GM12878 (cell line): ENCODE measurements at places on chromosomes 12 and 14. TPM values are rescaled to one million over a fixed set of nuclear protein-coding genes. Genes with fewer than 3 reads are reported as not detected.
A peak's percentile ranks its signal among the peaks of the same experiment; 100 is the strongest.

DIO2 gene
- total RNA-seq, result not detected in 2 replicates

DNA sequence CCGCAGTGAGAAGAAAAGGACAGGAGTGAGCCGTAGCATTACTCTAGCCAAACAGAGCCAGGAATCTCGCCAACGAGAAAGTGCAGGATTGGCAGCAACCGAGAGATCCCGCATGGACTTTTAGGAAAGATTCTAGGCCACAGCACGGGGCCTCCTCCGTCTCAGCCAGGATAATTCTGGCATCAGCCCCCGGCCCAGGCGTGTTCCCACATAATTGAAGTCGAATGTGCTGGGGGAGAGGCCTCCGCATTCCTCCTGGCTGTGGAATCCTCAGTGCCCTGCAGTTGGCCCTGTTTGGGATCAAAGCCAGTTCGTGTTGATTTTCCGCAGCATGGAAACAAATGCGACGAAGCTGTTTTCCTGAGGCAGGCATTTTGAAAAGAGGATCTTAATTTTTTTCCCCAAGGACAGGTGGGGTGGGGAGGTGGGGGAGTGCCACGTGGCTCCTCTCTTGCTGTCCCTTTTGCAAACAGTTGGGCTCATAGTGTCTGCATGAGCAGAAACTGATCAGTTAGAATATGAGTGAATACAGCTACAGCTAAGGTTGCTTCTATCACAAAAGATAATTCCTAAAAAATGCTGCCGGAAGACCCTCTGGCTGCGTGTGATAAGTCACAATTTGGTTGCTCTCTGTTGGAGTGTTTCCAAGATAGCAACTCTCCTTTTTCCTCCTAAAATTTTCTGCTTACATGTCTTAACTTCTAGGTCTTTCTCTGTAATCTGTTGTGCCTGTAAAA is 37.3 kb upstream of the ATXN2 start:
- DNase-seq, result no peak

OVCH1 gene
- total RNA-seq, result not detected in 2 replicates

- DNase-seq, result no peak
These were observed 38.8 kb downstream of the CACNA2D4 start for GRCh38 chr12:1879633-1880032.

DNA sequence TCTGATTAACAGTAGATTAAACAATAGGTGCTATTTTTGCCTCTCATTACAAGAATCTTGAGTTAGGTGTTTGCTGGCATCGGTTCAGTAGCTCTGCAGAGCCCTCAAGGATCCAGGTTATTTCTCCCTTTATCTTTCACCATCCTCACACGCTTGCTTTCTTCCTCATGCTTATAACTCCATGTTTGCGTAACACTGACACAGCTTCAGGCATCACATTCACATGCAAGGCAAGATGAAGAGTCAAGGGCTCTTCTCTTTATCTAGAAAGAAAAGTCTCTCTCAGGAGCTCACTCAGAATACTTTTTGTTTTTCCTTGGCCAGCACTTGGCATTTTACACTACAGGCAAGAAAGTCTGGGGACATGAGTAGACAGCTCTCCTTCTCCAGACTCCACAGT is 24.2 kb upstream of the PTHLH start:
- no peak for DNase-seq

GOLGA5 gene
- 16.0 and 16.5 TPM in 2 replicates for total RNA-seq

FIGNL2 gene
- total RNA-seq, result not detected in 2 replicates

DNA sequence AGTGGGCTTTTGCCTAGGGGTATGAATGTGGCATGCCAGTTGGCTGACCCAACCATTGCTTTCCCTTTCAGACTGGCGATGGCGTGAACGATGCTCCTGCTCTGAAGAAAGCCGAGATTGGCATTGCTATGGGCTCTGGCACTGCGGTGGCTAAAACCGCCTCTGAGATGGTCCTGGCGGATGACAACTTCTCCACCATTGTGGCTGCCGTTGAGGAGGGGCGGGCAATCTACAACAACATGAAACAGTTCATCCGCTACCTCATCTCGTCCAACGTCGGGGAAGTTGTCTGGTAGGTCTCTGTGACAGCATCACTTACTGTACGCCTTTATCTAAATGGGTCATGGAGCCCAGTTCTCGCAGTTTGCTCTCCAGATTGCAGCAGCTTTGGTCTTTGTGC is 61.1 kb downstream of the ATP2A2 start:
- DNase-seq, result no peak

KLRC2 gene
- 0.43 TPM in 1 of 2 replicates, not detected in the other for total RNA-seq

DNA sequence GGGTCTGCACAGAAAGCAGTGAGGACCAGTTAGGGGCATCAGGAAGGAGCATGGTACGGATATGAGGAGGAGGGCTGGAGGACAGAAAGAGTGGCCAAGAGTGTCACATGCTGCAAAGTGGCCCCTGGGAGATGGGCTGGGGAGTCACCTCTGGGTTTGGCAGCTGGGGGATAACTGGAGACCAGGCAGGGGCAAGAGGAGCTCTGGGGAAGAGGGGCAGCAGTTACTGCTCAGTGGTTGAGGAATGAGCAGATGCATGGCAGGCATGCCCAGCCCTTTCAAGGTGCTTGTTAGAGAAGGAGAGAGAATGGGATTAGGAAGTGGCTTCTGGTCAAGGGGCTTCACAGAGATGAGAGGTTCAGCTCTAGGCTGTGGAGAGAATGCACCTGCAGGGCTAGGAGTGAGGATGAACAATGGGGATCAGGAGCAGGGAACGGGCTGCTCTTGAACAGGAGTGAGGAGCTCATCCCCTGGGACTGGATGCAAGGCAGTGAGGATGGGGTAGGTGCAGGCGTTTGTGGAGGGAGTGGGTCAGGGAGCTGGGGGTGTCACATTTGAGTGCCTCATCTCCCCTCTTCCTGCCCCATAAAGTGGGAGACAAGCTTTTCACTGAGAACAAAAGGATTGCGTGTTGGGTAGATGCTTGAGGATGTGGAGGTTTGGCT is 127.5 kb downstream of the PAPOLA start:
- no peak for DNase-seq

DNA sequence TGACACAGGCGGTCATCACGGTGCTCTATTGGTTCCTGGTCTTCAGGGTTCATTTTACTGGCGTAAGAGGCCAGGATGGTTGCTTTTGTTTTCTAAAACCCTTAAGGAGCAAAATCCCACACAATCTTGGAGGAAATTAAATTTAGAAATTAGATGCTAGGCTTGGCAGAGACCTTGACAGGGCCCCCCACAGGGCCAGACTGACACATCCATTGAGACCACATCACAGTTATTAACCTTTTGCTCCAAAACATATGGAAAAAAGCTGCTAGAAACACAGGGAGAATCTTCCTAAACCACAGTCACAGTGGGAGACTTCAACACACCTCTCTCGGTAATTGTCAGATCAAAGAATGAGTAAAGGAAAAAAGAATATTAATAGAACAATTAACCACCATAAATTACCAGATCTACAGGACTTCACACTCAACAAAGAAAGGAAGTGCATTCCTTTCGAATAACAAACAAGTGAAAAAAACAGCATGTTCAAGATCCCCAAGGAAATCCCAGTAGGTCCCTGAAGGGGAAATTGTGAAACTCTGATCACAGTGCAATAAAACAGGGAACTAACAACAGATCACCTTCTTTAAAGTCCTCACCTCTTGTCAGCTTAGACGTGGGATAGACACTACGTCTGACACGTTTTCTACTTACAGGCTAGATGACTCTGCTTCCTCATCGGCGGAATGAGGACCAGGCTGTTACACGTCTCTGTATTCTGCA is 40.2 kb upstream of the TMEM179 start:
- no peak for DNase-seq

DNA sequence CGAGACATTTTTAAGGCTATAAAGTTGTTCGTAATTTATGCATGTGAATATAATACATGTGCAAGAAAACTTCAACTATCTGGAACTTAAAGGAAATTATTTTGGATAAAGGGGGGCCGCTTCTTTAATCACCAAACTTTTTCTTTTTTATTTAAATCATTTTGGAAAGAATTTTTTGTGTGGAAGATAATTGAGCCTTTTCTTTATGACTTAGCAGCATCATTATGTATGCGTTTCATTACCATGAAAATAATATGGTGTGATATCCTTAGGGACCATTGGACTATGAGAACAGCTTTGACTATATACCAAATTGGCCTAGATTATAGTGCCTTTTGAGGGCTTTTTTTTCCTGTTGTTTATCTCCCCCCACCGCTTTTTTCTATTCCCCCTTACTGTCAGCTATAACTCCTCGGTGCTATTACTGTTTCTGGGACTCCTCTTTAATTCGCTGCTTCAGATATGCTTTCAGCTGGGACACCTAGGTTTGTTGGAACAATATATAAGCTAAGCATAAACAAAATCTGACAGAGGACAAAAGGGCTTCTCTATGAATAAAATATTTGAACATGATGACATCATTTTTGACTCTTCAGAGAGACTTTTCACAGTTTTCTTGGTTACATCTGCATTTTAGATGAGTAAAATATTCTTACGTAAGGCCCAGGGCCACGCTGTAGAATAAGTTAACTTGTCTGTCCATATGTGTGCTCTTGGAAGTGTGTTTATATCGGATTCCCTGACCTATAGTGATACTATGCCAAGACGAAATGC is 392.7 kb downstream of the NPAS3 start:
- no peak for DNase-seq

DNA sequence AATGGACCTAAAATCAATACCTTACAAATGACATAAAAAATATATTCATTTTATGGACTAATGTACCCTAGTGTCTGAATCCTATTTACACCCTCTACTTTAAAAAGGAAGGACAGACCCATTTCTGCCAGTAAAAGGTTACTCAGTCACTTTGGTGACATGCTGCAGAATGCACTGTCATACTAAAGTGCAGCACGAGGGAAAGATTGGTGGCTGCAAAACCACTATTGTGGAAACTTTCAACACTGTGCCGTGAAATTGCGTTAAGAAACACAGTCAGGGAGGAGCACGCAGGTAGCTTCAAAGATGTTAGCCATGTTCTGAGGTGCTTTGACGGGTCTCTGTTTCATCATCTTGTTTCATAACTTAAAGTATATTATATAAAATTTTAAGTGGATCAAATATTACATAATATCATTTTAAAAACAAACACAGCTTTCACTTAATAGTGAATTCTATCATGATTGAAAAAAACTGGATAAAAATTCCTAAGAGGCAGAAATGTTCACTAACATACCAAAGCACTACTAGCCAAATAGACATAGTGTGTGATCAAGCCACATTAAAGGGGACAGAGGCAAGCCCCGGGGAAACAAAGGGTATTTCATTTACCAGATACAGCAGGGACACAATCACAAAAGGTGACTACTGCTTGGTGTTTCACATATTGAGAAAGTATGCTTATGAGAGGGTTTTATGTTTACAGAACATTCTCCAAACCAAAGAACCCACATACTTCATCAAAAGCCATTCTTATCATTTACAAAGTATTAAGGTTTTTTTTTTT is 330.8 kb upstream of the SOX5 start:
- DNase-seq, result no peak

- DNase-seq, result peak; percentile 62
These were observed 36.3 kb downstream of the LIMA1 start for GRCh38 chr12:50246873-50247612.

PLEKHH1 gene
- total RNA-seq, result 0.95 and 1.4 TPM in 2 replicates

LALBA gene
- not detected in 2 replicates for total RNA-seq

ASPG gene
- 0.29 TPM in 1 of 2 replicates, not detected in the other for total RNA-seq

GRCh38 chr14:63283884-63284248 is 34.9 kb downstream of the GPHB5 start:
- DNase-seq, result no peak

- no peak for DNase-seq
These were observed 28.0 kb downstream of the DERA start for GRCh38 chr12:15939111-15939510.

- DNase-seq, result no peak
These were observed 33.4 kb downstream of the PDZRN4 start for GRCh38 chr12:41221491-41221890.

NEUROD4 gene
- total RNA-seq, result not detected in 2 replicates

PPM1H gene
- 0.45 and 0.56 TPM in 2 replicates for total RNA-seq

DNA sequence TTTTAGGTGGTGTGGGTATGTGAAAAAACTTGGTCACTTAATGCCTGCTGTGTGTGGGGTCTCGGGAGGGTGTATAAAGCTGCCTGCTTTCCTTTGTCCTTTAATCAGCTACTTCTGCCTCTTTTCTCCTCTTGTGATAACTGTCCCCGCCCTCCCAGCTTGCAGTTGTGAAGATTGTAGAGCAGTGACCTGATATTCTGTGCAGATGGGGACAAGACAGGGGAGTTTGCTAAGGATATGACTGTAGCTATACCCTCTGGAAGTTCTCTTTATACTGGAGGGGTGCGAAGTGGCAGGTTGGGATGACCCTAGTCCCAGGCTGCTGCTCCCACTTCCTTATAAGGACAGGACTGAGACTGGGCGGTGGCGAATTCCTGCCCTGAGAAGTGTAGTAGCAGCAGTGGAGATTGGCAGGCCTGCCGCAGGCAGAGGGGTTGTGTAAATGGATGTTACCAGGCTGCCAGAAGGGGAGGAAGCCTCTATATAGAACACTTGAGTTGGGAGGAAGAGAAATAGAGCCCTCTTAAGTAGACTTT is 835 bp downstream of the MYL6 start:
- no peak for DNase-seq

GRCh38 chr14:100278702-100279101 is 27.5 kb downstream of the SLC25A29 start:
- no peak for DNase-seq

DNA sequence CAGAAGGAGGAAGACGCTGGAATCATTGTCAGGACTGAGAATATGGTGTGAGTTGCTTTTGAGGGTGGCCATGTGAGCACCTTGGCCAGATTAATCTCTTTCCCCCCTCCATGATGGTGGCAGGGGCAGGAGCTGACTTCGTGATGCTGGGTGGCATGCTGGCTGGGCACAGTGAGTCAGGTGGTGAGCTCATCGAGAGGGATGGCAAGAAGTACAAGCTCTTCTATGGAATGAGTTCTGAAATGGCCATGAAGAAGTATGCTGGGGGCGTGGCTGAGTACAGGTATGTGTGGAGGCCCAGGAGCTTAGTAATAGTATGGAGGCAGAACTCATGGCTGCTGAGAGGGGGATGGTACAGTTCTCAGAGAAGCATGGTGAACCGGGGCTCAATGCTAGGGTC is 4.3 kb downstream of the TINF2 start:
- DNase-seq, result no peak

DNA sequence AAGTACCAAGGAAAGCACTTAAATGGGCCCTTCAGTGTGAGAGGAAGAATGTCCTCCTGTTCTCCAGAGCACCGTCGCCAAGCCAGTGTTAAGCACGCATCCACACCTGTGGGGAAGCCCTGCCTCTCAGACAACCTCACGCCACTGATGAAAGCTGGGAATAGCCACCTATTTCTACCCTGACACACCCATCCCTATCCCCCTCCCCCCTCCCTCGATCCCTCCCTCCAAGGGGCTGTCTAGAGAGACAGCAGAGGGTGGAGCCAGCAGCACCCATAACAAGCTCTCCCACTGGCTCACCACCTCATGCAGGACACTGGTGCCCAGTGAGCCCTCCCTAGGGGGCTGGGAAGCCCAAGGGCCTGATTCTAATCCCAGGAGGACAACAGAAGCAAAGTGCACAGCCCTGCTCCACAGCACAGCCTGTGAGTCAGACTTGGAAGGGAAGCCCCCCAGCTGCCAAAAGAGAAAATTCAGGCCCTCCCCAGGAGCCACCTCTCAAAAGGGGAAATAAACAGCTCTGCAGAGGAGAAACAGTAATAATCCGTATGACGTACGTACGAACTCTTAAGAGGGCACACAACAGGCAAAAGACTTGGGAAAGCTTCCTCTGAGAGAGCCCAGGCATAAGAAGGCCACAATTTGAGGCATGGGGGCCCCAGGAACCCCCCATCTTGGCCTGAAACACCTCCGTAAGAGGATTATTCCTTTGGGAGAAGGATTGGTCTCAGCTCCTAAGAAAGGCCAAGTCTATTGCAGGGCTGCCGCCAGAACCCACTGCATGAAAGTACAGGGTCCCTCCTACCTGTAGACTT is 7.8 kb downstream of the PITPNM2 start:
- DNase-seq, result no peak

TSPAN8 gene
- total RNA-seq, result 0.27 and 0.49 TPM in 2 replicates
